ENCODE measurements at places on chromosomes 7 and 10.

GRCh38 chr10:76026176-76026771 lies 594.9 kb downstream of the LRMDA start:
- no peak for DNase-seq

DNA sequence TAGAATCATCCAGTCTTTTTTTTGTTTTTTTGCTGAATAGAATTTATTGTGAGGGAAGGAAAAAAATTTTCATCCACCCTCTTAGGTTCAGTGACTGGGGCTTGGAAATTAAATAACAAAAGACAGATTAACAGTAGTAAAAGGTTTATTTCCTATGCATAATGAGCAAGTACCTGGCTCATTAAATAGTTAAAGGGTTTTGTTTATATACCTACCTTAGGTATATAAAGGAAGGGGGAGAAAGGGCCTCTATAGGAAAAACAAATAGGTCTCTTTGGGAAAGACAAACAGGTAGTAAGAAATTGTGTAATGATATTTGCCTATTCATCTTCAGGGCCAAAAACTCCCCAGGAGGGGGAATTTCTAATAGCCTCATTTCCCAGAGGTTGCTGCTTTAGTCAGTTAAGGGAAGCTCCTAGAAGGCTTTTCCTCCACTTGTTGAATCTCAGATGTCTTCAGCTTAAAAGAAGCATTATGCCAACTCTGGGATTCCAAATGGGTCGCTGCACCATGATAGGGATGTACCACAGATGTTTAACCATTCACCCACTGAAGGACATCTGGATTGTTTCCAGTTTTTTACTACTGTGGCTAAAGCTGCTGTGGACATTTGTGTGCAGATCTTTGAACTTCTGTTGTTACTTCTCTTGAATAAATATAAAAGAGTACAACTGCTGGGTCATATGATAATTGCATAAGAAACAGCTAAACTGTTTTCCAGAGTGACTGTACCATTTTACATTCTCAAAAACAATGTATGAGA lies 11.3 kb downstream of the ACADSB start:
- no peak for DNase-seq

GRCh38 chr7:16794986-16795385 lies 9.8 kb downstream of the AGR2 start:
- DNase-seq: no peak

GRCh38 chr7:157037028-157037427 lies 26.6 kb upstream of the MNX1 start:
- no peak for DNase-seq

DNA sequence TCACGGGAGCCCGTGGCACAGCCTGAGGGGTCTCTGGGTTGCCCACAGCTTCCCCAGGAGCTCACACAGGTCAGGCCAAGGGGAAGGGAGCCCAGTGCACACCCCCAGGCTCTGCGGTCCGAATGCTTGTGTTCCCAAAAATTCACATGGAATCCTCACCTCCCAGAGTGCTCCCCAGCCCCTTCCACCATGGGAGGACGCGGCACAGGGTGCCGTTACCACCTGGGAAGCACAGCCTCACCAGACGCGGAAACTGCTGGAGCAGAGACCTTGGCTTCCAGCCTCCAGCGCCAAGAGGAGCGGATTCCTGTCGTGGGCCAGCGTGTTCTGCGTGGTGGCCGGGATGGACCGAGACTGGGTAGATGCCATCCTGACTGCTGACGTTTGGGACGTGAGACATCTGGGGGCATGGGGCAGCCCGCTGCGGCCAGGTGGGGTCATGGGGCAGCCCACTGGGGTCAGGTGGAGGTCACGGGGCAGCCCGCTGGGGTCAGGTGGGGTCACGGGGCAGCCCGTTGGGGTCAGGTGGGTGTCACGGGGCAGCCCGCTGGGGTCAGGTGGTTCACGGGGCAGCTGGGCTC lies 149.4 kb downstream of the WDR37 start:
- DNase-seq: no peak
